ENCODE measurements at places on chromosomes 6 and 20.

- no peak for DNase-seq
Measured at GRCh38 chr6:4287811-4288244, 152.5 kb upstream of the ECI2 start.

- DNase-seq, result no peak
Measured at GRCh38 chr6:40552941-40553340, 34.2 kb downstream of the LRFN2 start.

- DNase-seq, result no peak
Measured at GRCh38 chr20:40687384-40688128, 1.5 kb downstream of the MAFB start.

- DNase-seq, result no peak
Measured at GRCh38 chr6:38284802-38285394, 354.8 kb downstream of the BTBD9 start.

DNA sequence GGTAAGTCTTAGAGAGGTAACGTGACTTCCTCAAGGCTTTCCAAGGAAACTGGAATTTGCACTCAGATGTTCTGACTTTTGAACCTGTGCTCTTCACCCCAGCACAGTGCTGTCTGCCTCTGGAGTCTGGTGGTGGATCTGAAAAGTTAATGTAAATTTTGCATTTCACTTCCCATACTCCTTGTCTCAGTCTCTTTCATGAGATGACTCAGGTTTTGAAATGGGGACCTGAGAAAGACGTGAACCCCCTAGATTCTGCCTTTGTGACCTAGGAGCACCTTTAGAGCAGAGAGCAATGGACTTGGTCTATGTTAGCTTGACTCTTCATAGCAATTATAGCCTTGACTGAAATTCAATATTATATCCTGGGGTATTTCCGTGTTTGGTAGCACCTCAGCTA lies 223.0 kb downstream of the QKI start:
- DNase-seq, result no peak

DNA sequence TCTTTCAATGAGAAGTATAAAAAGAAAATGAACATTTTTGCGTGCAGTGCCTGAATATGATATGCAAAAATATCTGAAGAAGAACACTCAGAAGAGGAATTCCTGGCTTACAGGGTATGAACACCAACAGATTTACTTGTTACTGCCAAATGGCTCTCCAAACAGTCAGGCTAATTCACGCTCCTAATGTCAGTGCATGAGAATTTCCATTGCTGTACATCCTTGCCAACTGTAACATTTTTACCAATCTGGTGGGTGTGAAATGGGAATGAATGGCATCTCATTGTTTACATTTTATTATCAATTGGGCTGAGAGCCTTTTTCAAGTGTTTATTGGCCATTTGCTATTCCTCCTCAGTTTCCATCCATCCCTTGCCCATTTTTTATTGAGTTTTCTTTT lies 365.3 kb upstream of the MAP3K7 start:
- DNase-seq, result no peak

DNA sequence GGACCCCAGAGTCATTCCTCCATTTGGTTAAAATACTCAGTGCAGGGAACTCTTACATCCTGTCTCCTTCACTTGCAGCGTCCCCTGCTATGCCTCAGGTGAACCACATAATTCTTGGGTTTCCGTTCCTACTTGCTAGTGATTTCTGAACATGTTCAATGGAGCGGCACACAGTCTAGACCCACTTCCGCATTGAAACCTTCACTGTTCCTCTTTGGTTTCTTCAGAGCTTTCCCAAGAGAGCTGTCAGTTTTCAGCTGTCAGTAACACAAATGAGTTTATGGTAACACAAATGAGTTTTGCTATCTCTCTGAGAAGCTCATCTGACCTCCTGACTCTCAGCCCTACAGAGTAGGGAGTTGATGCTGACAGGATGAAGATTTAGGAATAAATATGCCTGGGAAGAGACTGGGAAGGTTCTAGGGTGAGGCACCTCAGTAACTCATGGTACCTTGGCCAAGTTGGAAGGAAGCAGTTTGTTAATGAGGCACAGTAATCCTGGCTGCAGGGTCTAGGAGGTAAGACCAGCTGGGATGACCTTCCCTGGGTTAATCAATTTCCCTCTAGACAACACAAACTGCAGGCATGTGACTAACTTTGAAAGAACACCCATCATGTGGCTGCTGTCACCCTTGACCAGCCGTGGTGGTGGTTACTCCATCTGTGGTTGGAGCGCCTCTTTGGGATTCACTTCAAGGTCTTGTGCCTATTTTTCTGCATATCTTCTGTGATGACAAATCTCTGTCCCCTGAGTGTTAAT lies 5.4 kb downstream of the SYS1 start:
- DNase-seq, result peak; percentile 68

GRCh38 chr6:53664623-53665022 lies 933 bp downstream of the KLHL31 start:
- no peak for DNase-seq

DNA sequence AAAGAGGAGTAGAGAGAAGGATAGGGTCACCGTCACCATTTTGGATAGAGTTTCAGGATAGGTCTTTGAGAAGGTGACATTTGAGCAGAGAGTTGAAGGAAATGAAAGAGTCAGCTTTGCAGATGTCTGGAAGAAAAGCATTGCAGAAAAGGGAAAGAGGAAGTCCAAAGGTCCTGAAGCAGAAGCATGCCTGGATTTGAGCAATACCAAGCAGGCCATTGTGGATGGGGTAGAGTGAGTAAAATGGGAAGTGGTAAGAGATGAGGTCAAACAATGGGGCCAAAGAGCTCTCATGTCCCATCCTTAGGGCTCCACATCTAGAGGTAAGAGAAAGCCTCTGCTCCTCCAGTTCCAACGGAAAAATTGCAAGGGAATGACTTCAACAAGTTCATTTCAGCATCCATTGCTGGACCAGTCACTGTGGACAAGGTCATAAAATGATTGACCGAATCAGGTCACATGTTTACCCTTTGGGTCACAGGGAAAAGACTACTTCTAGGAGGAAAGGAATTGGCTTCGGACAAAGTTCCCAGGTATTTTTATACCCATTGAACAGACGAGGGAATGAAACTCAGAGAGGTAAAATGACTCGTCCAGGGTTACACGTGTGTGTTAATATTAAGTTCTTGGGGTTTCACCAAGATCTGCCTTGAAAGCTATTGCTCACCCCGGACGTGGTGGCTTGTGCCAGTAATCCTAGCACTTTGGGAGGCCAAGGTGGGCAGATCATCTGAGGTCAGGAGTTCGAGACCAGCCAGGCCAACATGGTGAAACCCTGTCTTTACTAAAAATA lies 6.6 kb upstream of the SAMHD1 start:
- DNase-seq, result peak; percentile 85

GRCh38 chr20:22369100-22369499 lies 215.3 kb downstream of the FOXA2 start:
- no peak for DNase-seq

DNA sequence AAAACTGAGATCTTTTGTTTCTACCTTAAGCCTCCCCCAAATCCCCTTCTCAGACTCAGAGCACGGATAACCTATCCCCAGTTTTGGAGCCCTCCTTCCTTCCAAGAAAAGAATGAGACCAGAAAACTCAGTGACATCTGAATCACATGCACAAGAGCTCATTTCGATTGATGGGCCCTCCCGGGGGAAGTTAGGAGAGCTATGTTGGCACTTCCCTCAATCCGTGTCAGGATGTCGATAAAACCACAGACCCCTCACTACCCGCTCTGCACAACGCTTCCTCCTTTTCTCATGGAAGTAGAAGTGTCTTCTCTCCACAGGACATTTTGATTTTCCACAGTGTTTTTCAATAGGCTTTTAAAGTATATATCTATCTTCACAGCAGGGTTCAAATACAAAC lies 332.4 kb downstream of the HACE1 start:
- DNase-seq, result peak; percentile 52

DNA sequence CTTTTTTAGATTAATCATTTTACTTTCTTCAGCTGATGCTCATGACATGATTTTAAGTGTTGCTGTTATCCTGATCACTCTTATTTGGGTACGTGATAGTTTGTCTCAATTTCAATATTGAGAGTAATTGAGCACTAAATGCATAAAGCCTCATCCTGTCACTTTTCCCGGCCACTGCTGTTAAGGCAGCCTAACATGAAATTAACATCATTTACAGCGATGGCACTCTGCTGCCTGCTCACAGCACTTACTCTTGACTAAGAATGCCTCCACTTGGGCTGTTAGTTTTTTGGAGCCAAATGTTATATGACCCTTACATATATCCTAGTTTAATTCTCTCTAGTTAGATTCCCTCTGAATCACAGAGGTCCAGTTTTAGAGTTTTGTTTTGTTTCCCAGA lies 107.3 kb downstream of the SLX4IP start:
- DNase-seq, result no peak

- DNase-seq, result no peak
Measured at GRCh38 chr6:96889146-96889545, 8.5 kb downstream of the NDUFAF4 start.

DNA sequence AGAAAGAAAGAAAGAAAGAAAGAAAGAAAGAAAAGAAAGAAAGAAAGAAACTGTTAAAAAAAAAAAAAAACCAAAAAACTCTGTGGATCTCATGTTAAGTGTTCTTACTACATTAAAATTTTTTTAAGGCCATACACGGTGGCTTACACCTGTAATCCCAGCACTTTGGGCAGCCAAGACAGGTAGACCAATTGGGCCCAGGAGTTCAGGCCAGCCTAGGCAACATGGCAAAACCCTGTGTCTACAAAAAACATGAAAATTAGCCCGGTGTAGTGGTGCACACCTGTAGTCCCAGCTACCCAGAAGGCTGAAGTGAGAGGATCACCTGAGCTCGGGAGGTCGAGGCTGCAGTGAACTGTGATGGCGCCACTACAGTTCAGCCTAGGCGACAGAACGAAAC lies 4.6 kb upstream of the BPIFA1 start:
- no peak for DNase-seq

GRCh38 chr6:168369786-168370185 lies 50.2 kb upstream of the DACT2 start:
- no peak for DNase-seq

GRCh38 chr6:48535582-48536009 lies 424.6 kb upstream of the PTCHD4 start:
- DNase-seq, result peak; percentile 30

DNA sequence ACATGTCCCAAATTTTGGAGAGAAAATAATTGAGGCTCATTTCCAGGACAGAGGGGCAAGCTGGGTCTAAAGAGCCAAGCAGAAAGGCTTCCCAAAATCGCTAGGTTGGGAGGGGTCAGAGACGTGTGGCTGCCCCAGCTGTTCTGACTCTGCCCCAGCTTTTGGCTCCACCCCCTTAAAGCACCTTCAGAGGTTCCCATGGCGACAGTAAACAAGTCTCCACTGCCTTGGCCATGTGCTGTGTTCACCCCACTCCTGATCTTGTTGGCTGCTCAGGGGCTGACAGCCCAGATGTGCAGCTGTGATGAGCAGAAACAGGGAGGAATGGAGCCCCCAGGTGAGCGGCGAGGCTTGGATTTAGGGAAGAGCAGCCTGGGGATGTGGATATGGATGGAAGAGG lies 72.8 kb upstream of the SPTLC3 start:
- DNase-seq, result no peak

- DNase-seq, result no peak
Measured at GRCh38 chr6:147782302-147782701, 273.8 kb downstream of the SAMD5 start.

- no peak for DNase-seq
Measured at GRCh38 chr6:2119275-2119674, 126.1 kb downstream of the GMDS start.

- no peak for DNase-seq
Measured at GRCh38 chr6:143515061-143515760, 3.7 kb upstream of the FUCA2 start.

DNA sequence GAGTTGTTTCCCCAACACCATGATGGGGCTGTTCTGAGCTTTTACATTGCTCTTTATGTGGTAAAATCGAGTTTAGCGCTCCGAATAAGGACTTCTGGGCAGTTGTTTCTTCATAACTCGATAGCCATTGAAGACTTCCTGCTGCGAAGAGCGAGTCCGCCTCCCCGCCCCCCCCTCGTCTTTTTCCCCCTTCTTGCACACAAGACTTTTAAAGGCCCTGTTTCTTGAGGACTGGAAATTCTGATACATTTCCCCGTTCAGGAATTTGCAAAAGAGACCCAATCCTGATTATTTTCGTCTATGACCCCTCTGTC lies 1.5 kb upstream of the CITED2 start:
- peak; percentile 71 for DNase-seq

- DNase-seq, result peak; percentile 19
Measured at GRCh38 chr20:37276494-37277252, 12.8 kb upstream of the MANBAL start.

- DNase-seq, result peak; percentile 73
Measured at GRCh38 chr6:149895833-149896271, 2.1 kb downstream of the RAET1E start.

DNA sequence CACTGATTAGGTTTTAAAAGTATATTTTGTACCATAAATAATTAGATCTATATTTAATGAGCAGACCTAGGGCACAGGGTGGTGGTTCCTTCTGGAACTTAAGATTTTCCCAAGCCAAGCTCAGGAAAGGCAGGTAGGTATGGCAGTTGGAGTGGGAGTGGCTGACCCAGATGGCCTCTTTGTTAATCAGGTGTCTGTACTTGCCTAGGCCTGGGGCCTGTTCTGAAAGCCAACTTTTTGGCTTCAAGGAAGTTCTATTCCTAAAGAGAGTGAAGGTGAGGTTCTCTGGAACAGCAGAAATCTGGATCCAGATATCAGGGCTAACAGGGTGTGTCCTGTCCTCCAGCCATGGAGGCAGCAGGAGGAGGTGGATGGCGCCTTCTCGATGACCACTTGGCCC lies 44.9 kb downstream of the VEGFA start:
- no peak for DNase-seq

- no peak for DNase-seq
Measured at GRCh38 chr20:8877294-8877693, 191.6 kb upstream of the PLCB4 start.

DNA sequence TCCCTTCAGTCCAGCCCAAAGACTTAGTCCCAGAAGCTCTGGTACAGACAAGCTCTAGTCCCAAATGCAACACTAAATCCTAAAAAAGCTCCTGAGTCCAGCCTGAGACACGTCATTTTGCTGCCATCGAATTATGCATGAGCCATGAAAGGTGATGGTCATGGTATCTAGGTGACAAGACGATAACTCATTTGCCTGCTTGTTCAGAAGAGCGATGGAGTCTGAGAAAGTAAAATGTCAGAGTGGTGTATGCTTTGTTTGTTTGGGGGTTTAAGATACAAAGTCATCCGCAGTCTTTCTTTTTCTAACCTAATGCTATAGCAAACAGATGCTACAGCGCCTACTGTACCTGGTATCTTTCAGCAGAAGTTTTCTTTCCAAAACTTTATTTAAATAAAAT lies 54.7 kb downstream of the SLC23A2 start:
- DNase-seq, result no peak

GRCh38 chr6:116016846-116017545 lies 43.7 kb downstream of the FRK start:
- DNase-seq, result no peak

DNA sequence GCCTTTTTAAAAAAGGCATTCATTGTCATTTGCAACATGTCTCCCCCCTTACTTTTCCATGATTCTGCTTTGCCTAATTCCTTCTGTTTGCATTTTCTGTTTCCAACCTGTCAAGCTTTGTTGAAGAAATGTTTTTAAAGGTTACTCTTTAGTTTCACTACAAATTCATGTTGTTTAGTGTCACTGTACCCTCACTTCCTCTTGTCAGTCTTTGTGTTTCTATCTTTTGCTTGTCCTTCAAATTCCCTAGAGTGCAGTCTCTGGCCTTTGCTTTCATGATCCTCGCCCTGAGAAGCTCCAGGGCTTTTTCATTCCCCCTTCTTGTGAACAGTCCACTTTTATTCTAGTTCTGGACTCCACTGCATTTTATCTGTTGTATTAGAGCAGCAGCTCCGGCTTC lies 90.6 kb downstream of the MAP3K4 start:
- no peak for DNase-seq

- peak; percentile 84 for DNase-seq
Measured at GRCh38 chr6:76435174-76435573, 362.7 kb upstream of the IMPG1 start.
